Stimulated activated CD4-positive, alpha-beta T cell treated with anti-CD3 and anti-CD28 coated beads, Interleukin-2, amount 100 ng/mL, for 48 hours (primary cell): ENCODE measurements at places on chromosomes 16 and 17.

- DNase-seq, result no peak
Measured at GRCh38 chr16:9437115-9437514, 345.7 kb downstream of the HAPSTR1 start.

GRCh38 chr16:59690216-59690615, 956.1 kb upstream of the GOT2 start:
- no peak for DNase-seq

DNA sequence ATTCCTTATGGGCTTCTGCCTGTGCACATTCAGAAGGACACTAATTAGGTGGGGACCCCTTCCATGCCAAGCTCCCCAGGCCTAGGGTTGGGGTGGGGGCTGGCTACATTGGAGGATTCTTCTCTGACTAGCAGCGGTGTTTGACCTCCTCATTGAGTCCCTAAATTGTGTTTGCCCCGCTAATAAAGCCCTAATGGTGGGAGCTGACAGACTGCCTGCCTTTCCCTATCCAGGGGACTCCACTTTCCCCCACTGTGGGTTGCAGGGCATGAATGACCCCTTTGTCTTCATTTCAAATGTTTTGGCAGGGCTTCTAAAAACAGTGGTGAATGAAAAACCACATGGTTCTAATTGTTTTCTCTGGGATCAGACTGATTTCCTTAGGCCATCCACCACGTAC, 476.8 kb upstream of the CDH11 start:
- no peak for DNase-seq

DNA sequence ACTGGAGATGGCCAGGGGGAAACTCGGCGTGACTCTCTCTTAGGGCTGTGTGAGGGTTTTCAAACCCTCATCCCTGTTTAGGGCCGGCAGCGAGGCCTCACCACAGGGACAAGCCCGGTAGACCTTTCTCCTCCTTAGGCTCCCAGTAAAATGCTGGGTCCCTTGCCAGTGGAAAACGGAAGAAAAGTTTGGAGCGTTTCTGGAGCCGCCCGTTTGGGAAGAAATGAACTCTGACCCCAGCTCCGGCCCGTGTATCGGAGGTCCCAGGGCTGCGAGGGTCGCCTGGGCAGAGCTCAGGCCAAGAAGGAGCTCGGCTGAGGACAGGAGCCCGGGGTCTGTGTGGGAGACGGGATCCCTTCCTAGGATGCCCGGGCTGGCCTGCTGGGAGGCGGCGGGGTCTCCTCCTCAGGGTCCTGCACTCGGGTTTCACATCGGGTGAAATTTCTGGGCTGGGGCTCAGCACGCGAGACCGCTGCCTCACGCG, 23.2 kb downstream of the ZNF213 start:
- DNase-seq, result no peak

- no peak for DNase-seq
Measured at GRCh38 chr17:28124962-28125361, 82.5 kb downstream of the NLK start.

- DNase-seq, result no peak
Measured at GRCh38 chr17:44130693-44131349, 7.4 kb upstream of the HDAC5 start.

GRCh38 chr16:82146957-82147356, 23.1 kb downstream of the MPHOSPH6 start:
- no peak for DNase-seq

DNA sequence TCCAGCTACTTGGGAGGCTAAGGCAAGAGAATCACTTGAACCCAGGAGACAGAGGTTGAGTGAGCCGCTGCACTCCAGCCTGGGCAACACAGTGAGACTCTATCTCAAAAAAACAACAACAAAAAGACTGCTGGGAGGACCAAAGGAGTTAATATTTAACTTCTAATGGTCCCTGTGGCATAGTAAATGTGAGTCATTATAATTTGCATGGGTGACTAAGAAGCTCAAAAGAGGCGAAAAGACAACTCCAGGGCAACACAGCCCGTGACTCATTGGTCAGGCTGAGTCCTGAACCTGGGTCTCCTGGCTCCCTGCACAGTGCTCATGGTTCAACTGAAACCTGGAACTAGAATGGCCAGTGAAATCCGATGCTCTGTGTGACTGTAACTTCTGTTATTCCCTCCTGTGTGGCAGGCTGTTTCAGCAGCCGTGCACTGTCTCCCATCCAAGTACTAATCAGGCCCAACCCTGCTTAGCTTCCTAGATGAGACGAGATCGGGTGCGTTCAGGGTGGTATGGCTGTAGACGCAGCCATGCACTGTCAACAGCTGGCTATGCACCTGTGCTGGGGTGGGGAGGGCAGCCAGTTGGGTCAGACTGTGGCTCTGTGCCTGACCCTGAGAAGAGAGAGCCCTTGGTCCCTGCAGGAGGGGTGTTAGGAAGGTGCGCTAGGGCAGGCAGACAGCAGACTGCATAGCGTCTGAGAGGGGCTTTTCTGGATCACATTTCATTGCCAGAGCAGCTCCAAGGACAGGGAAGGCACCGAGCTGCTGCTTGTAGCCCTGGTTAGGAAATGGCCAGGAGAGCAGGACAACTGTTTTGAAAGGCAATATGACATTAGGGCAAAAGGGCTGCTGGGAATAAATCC, 14.5 kb upstream of the GPRC5C start:
- DNase-seq, result no peak

- DNase-seq, result no peak
Measured at GRCh38 chr16:72797621-72798020, 250.3 kb downstream of the ZFHX3 start.

- DNase-seq, result no peak
Measured at GRCh38 chr16:57489229-57489628, 2.9 kb upstream of the DOK4 start.

DNA sequence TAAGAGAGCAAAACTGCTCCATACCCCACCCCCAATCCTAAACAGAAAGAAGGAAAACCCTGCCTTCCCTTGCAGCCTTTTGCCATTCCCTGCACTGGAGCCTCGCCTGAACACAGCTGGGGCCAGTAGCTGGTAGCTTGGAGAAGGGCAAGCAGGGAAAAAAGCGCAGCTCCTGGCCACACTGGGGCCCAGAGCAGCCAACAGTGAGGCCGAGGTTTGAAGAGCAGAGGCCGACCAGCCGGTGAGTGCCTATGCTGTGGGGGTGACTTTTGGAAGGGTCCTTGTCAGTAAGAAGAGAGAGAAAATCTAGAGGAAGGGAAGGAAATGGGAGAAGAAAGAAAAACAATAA, 3.2 kb upstream of the HOXB9 start:
- DNase-seq, result no peak

GRCh38 chr17:66976781-66977201, 12.3 kb downstream of the CACNG4 start:
- DNase-seq, result no peak

DNA sequence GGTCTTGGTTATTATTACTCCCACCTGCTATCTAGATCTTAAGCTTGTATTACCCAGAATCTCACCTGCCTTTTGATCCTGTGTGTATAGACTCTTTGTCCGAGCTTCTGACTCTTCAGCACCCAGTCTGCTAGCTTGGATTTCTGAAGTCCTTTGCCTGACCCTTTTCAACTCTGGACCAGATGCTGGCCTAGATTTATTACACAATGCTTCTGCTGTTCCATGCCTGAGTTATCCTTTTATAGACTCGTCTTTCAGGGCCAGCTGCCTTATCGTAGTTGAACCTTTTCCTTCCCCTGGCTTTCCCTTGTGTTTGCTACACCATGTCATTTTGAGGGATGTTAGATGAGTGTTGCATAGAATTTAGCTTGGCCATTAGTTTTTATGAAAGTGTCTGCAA, 32.6 kb downstream of the RHOT1 start:
- no peak for DNase-seq

DNA sequence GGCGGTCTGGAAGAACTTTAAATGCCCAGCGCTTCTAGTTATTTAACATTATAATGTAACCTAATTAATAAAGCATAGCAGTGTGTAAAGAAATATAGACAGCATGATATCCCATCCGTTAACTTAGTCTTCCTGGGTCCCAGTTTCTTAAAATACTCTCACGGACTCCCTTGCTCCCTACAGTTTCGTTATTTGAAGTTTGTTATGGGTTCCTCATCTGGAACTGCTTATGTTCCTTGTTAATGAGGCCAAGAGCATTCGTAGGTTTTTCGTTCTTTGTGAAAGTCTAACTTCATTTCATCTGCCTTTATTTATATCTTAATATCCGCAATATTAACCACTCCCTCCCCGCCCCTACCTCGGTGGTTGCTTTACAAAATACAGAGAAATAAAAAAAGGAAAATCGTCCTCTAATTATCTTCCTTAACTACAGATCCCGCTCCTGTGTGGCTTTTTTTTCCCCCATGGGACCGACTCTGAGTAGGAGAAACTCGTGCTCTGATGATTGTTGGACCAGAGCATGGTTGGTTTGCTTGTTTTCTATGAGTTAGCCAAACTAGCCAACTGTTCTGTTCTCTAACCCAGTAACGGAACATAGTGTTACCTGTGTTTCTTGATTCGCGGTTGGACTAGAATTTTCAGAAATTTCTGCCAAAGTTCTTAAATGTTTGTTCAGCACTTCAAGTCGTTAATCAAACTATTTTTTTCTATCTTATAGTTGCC, 863 bp downstream of the ADPRM start:
- no peak for DNase-seq

- no peak for DNase-seq
Measured at GRCh38 chr17:14605267-14605599, 304.4 kb downstream of the HS3ST3B1 start.

DNA sequence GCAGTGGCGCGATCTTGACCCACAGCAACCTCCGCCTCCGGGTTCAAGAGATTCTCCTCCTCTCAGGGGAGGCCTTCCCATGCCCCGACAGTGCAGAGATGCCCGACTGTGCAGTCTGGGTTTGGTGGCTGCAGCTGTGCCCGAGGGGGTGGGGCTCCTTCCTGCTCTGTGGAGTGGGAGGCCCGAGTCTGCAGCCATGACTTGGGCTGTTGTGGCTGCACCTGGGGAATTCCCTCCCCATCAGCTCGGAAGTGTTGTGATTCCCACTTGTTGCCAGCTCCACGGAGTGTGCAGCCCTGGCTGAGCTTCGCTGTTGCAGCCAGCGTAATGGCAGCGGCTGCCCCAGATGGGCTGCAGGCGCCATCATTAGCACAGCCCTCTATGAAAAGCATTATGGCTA, 66.4 kb upstream of the SMIM36 start:
- DNase-seq, result peak; percentile 24

- peak; percentile 33 for DNase-seq
Measured at GRCh38 chr16:53435066-53435688, 906 bp downstream of the RBL2 start.

GRCh38 chr17:65633146-65633881, 71.9 kb upstream of the AXIN2 start:
- no peak for DNase-seq

DNA sequence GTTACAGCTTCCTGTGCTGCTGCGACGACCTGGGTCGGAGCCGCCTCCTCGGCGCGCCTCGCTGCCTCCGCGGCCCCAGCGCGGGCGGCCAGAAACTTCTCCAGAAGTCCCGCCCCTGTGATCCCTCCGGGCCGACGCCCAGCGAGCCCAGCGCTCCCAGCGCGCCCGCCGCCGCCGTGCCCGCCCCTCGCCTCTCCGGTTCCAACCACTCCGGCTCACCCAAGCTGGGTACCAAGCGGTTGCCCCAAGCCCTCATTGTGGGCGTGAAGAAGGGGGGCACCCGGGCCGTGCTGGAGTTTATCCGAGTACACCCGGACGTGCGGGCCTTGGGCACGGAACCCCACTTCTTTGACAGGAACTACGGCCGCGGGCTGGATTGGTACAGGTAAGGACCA, 746 bp downstream of the HS3ST2 start:
- DNase-seq, result no peak

DNA sequence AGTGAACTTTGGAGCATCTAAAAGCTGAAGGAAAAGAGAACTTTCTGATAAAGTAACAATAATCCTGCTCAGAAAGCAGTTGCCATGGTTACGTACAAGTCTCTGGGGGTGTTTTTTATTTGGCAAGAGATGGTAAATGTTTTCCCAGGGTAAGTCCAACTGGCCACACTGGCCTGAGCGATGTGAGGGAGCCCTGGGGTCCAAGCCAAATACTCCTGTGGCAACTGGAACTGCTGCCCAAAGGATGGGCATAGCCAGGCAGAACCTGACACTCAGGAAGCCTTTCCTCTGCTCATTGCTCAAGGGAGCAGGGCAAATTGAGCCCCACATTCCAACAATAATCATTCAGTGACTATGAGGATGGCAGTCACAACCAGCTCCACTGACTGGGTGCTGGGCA, 26.8 kb upstream of the WSCD1 start:
- DNase-seq, result no peak

GRCh38 chr17:81323411-81323868, 28.3 kb upstream of the SLC38A10 start:
- no peak for DNase-seq

- no peak for DNase-seq
Measured at GRCh38 chr17:1707107-1707506, 3.1 kb downstream of the TLCD2 start.
